ENCODE measurements at places on chromosomes 12 and 14. TPM values are rescaled to one million over a fixed set of nuclear protein-coding genes. Genes with fewer than 3 reads are reported as not detected.

DNA sequence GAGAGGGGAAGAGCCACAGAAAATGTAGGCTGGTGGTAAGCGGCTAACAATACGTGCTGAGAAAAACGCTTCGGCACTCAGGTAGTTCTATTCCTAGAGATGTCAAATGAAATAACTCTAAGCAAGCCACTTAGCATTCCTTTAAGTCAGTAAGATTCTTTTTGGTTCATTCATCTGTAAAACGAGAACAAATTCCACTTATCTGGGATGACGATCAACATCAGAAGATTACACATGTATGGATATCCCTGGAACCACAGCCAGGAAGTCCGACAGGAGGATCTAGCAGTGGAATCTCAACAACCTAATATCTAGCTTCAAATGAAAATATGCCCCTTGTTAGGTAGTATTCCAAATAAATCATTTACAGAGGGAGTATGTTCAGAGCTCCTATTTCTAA, 74.6 kb upstream of the CDKN3 start:
- no peak for DNase-seq

The EML5 gene
- total RNA-seq, result 2.0 TPM

DNA sequence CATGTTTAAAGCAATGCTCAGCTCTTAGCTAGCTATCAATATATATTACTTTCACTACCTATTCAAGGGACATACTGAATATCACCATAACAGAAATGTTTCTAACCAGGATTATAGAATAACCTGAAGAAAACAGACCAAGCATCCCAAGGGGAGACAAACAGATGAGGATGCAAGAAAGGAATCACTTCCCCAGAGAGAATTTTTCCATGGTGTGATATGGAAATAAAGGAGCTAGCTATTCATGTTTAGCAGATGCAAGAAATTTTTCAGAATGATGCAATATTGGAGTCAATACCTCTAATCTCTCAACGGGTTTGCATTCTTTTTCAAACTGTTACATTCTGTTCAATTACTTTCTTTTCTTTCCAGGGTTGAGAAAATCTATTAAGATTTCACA, 538.9 kb upstream of the FLRT2 start:
- DNase-seq, result no peak

GRCh38 chr12:30263434-30263833, 432.2 kb downstream of the IPO8 start:
- no peak for DNase-seq

The TBX3 gene
- 18.4 TPM for total RNA-seq

DNA sequence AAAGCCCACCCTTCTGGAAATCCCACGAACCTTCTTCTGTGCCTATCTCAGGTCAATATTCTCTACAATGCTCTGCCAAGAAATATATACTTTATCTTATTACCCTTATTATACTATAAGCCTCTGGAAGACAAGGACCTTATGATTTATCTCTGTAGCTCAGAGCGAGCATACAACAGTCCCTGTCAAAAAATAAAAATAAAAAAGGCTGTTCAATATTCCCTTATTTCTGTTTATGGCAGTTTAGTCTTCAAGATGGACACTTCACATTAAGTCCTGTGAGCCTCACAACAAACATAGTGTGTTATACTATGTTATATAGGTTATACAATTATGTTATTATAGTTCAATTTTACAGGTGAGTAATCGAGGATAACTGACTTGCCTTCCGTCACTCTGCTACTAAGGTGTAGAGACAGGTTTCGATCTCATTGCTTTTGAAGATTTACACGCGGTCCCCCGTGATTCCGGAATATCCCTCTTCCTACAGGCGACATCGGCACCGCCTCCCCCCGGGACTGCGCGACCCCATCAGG, 562 bp downstream of the EAPP start:
- DNase-seq, result no peak

All from HT1080 (cell line).